ENCODE measurements at places on chromosomes 3 and 15.

- no peak for DNase-seq
Observed at GRCh38 chr15:81386947-81387346, 12.9 kb upstream of the TMC3 start.

GRCh38 chr15:80003171-80003570 lies 32.2 kb upstream of the BCL2A1 start:
- DNase-seq, result no peak

GRCh38 chr3:27758083-27758482 lies 36.0 kb upstream of the EOMES start:
- no peak for DNase-seq

DNA sequence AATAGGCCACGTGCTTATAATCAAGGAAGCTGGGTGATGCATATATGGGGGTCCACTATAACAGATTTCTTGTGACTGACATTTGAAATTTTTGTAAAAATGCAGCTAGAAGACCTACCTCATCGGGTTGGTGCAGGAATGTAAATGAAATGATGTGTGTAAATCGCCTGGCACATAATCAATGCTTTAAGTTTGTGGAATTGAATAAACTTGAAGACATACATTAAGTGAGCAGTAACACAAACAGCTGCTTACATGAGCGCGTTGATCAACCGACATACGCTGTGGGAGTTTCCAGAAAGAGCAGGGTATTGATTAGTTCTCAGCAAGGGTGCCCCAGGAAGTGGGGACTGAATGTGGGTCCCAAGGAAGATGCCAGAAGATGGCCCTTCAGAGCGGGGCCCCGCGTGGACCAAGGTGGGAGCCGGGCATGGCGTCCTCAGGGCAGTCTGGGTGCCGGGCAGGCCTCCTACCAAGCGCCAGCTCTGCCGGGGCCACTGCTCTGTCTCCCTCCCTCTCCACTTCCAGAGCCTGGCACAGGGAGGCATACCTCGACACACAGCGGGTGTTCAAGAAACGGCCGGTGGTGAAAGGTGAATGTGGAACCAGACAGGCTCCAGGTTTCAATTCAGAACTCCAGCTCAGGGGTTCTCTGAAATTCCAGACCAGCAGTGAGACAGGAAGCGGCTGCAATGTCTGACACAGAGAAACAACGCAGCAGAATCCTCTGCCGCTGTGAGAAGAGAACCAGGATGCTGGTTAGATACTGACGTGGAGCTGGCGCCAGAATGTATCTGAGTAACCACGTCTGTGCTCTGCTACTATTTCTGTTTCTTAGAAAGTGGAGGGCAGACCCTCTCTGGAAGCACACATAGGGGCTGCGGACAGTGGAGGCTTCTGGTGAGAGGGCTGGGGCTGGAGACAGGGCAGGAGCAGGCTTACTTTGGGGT lies 12.6 kb downstream of the BFSP2 start:
- DNase-seq, result no peak

DNA sequence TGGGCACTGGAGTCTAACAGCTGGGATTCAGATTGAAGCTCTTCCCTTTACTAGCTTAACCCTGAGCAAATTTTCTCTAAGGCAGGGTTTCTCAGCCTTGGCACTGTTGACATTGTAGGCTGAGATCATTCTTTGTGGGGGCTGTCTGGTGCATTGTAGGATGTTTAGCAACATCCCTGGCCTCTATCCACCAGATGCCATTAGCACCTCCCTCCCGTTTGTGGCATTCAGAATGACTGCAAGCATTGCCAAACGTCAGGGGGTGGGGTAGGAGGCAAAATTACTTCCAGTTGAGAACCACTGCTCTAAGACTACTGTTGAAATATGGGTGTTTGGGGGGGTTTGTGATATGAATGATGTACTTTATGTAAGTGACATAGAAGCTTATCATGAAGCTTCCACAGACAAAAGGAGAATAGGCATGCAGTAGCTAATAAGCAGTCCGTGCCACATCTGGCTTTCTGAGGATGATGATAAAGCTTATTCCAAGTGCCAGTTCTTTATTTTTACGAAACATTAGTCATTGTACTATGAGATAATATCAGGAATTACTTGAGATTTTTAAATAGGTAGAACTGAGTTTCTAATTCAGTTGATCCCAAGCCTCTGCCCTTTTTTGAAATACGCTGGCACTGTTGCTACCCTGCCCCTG lies 39.3 kb downstream of the NKIRAS1 start:
- no peak for DNase-seq

DNA sequence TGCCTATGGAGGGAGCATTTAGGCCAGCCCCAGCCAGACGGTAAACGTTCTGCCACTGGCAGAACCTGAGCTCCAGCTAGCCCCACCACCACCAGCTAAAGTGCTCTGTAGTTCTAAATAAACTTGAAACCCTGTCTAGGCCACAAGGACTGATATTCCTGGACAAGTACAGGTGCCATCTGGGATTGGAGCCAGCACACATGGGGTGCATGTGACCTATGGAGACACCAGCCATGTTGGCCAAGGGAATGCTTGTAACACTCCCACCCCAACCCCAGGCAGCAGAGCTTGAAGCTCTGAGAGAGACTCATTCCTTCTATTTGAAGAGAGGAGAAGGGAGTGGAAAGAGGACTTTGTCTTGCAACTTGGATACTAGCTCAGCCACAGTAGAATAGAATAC lies 284.5 kb upstream of the DCBLD2 start:
- DNase-seq, result no peak

GRCh38 chr3:100682056-100682853 lies 27.0 kb upstream of the TFG start:
- DNase-seq, result no peak

DNA sequence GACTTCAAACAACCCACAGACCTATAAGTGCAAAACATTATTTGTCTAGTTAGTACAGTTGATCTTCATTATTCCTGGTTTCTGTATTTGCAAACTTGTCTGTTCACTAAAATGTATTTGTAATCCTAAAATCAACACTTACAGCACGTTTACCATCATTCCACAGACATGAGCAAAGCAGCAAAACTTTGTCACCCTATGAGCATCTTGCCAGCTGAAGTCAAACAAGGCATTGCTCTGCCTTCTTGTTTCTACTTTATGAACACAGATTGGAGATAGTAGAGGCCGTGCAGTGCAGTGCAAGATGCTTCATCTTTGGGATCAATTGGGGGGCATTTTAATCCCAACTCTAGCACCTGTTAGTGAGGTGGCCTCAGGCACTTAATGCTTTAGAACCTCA lies 202.1 kb downstream of the NLGN1 start:
- no peak for DNase-seq

- no peak for DNase-seq
Observed at GRCh38 chr3:178386401-178386800, 149.8 kb upstream of the KCNMB2 start.

DNA sequence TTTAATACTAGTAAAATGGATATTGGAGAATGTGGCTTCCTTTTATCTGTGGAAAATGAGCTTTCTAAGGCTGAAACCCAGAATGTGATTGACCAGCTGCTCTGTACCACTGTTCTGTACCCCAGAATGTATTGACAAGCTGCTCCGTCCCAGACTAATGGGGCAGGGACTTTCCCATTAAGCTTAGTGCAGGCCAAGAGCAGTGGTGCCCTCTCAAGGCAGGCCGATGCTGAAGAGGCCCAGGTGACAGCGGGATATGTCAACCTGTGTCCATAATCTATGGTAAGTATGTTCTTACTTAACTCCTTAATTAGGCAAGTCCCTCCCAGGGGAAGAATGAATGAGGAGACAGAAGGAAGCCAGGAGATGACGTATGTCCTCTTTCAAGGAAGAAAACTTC lies 31.1 kb downstream of the SGO1 start:
- no peak for DNase-seq

- no peak for DNase-seq
Observed at GRCh38 chr15:88738796-88739195, 64.4 kb upstream of the ACAN start.

GRCh38 chr3:15708882-15709677 lies 88.7 kb downstream of the ANKRD28 start:
- no peak for DNase-seq

GRCh38 chr15:88529021-88529630 lies 17.4 kb downstream of the DET1 start:
- DNase-seq, result no peak

DNA sequence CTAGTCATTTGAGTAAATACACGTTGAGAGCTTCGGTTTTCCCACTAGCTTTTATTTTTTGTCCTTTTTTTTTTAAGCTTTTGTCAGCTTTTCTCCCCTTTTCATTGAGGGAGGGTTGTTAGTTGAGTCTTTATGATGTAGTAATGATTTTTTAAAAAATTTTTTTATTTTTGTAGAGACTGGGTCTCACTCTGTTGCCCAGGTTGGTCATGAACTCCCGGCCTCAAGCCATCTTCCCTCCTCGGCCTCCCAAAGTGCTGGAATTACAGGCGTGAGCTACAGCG lies 688 bp downstream of the ZSCAN2 start:
- DNase-seq, result no peak

DNA sequence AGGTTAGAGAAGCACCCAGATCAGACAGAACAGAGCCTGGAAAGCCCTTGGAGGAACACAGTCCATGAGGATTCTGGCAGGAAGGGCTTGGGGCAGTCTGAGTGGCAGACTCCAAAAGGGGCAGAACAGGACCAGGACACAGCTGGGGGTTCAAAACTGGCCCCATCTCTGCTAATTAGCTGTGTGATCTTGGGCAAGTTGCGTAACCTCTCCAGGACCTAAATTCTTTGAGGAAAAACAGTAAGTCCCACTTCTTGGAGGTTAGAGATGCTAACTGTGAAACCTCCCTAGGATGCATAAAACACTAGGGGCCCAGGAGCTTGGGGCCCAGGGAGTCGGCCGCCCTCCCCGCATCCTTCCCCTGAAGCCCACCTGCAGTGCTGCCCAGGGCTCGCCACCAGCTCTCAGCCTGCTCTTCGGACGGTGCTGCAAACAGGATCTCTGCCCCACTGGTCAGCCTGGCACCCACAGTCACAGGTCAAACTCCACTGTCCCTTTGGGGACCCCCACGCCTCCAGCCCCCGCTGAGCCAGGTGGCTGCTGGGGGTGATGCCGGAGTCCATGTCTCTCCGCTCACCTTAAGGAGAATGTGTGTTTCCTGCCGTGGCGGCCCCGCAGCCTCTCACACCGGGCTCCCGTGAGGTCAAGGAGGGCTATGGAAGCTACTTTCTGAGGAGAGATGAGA lies 12.0 kb downstream of the PLA2G4B start:
- DNase-seq, result no peak

Data from immature natural killer cell (primary cell).